NB4 (cell line): ENCODE measurements at places on chromosomes 5 and 9.

DNA sequence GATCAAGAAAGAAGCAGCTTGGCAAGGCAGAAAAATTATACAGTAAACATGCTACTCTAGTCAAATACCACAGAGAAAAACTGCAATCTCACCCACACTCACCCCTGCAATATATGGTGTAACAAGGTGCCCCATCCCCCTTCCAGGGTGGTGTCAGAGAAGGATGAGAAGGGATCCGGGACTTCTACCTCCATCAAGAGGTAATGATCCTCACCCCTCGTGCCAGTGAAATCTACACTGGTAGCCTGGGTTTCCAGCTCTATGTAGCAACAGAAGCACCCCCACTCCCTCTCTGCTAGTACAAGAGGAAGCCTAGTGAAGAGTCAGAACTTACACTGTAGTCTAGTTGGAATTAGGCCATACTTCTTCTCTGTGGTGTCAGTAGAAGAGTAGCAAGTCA, 18.9 kb downstream of the SLCO4C1 start:
- peak; percentile 27 for DNase-seq

- DNase-seq: peak; percentile 58
Measured at GRCh38 chr9:137064027-137064879, 6.1 kb downstream of the SAPCD2 start.

GRCh38 chr5:107518190-107518589, 152.5 kb downstream of the EFNA5 start:
- no peak for DNase-seq

GRCh38 chr5:116847960-116848359, 273.3 kb upstream of the SEMA6A start:
- DNase-seq: no peak

GRCh38 chr5:57503433-57503832, 20.8 kb upstream of the ACTBL2 start:
- no peak for DNase-seq

- DNase-seq: no peak
Measured at GRCh38 chr9:8857926-8858595, 1058.5 kb upstream of the DMAC1 start.

DNA sequence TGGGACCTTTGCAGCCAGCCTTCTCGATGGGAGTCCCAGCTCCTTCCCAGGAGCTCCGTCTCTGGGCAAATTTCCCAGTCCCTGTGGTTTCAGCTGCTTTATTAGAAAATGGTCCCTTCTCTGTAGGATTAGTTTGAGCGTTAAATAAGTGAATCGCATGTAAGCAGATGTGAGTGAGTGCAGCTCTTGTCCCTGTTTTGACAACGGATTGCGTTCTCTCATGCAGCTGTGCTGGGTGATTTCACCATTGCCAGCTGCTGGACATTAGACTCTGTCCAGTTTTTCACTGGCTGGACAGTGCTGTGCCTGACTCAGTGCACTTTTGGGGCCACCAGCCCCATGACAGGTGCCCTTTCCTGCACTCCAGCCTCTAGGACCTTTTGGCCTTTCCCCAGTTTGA, 11.6 kb upstream of the CEL start:
- DNase-seq: no peak

- DNase-seq: no peak
Measured at GRCh38 chr5:64887910-64888309, 119.2 kb downstream of the CWC27 start.

GRCh38 chr9:10331157-10331556, 281.6 kb downstream of the PTPRD start:
- no peak for DNase-seq

DNA sequence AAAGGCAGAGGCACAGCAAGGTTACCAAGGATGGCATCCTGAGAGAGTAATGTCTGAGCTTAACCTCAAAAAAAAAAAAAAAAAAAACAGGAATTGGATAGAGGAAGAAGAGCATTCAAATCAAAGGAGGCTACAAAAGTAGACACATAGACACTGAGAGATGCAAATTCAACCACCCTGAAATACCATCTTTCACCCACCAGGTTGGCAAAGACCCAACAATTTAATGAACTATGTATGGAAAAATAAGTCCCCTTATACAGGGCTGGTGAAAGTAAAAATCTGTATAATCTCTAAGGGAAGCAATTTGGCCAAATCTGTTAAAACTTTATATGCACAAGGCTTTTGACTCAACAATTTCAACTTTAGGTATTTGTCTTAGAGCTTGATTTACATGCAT, 4.9 kb downstream of the NADK2 start:
- DNase-seq: no peak

GRCh38 chr5:103436656-103437055, 125.9 kb downstream of the NUDT12 start:
- DNase-seq: no peak

DNA sequence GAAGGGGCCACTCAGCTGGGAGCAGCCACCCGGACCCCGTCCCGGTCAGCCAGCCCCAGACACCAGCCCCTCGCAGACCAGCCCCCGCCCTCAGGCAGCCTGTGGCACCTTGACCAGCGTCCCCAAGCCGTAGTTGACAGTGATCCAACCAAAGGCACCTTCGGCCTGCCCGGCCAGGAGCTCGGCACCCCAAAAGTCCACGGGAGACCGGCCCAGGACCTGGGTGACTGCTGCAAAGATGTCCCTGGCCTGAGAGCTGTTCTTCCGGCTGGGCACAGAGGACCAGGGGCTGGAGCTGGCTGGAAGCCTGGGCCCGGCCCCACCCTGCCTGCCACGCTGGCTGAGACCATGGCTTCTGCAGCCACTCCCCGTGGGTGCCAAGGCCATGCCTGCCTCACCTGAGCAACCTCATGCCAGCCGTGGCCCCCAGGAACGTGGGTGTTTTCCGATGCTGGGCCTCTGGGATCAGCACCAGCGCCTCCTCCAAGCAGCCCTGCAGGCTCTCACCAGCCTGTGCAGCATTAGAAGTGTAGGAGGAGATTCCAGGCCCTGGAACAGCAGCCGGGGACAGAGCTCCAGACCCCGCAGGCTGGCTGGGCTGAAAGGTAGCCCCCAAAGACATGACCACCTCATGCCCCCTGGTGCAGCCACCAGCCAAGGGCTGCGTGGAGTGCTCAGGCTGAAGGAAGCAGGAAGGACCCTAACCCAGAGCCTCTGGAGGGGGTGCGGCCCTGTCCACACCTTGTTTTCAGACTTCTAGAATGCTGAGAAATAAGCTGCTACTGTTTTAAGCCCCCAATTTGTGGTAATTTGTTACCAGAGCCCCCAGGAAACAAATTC, 4.2 kb downstream of the ENTPD8 start:
- DNase-seq: no peak

DNA sequence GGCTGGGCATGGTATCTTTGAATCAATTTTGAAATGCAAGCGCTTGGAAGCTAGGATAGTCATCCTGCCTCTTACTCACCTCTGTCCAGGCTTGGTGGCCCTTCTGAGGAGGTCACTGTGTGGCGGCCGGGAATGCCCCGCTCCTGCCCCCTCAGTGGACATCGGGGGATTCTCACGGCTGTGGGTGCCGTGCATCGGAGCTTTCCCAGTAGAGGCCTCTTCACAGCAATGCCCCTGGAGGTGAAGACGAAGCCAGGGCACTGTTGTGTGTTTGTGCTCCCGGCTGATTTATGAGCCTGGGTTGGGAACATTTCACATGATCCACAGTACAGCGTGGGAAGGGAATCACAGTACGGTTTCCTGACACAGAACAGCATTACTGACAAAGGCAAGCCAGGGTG, 147.5 kb downstream of the NXNL2 start:
- DNase-seq: no peak

DNA sequence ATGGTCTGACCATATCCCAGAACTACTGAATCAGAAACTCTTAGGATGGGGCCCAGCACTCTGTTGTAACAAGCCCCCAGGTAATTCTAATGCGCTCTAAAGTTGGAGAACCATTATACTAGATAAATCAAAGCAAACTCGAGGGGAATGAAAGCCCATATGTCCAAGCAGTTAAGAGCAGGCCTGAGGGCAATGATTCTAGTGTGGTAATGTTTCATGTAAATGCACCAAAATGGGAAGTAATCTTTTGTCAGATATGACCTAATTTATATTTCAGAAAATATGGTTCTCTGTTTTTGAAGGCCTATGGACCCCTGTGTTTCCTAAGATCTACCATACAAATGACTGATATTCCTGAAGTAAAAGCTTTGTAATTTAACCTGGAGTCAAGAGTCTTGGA, 108.0 kb upstream of the PTGER4 start:
- no peak for DNase-seq

GRCh38 chr9:100324594-100325200, 28.0 kb downstream of the TEX10 start:
- peak; percentile 53 for DNase-seq

GRCh38 chr9:121225240-121225639, 23.6 kb upstream of the RAB14 start:
- DNase-seq: no peak

DNA sequence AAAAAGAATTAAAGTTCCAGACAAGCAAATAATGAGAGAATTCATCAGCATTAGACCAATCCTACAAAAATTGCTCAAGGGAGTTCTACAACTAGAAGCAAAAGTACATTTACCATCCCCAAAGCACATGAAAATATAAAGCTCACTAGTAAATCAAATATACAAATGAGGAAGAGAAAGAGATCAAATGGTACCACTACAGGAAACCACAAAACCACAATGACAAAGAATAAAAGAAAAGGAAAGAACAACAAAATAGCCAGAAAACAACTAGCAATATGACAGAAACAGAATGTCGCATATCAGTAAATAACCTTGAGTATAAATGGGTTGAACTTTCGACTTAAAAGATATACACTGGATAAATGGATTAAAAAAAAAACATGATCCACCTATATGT, 739.0 kb downstream of the DTWD2 start:
- peak; percentile 9 for DNase-seq

GRCh38 chr9:101708855-101709254, 29.6 kb downstream of the GRIN3A start:
- no peak for DNase-seq

DNA sequence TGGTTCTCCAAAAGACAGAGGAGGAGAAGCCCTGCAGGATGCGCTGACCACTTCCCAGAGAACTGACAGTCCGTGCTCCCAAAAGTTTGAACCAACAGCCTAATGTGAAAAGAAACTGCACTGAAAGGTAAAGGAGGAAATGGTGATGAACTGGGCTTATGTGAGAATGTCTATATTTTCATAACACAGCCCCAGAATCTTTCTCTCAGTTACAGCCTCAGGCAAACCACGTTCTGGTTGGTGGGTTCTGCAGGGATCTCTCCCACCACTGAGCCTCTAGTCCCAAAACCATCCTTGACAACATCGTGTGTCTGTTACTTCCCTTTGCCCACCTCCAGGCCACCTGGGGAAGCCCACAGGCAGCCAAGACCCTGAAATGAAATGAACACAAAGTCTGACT, 23.9 kb downstream of the SPARC start:
- DNase-seq: no peak
